ENCODE measurements at places on chromosomes 6 and 20.

DNA sequence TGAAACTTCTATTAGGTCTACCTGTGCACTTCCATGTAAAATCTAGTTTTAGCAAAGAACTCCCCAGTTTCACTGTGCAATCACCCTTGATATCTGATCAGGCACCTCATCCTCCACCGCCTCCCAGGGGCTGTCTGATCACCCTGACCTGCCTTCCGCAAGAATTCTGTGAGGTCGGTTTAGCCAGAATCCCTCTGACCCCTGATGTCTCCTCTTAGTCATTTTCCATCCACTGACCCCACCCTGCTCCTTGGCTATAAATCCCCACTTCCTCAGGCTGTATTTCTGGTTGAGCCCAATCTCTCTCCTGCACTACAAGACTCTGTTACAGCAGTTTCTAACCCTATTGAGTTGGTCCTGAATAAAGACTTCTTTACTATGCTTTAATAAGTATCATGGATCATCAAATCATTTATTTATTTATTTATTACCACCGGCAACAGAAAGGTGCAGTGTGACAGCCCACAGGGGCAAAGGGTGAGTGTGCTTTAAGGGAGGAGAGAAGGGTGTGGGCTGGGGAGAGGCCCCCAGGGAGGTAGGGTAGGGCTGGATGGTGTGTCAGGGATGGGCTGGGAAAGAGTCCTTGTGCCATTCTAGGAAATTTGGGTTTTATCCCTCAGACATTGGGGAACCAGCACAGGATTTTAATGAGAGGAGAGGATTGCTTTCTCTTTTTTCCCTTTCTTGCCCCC, 11.2 kb upstream of the SERPINB6 start:
- DNase-seq: no peak

DNA sequence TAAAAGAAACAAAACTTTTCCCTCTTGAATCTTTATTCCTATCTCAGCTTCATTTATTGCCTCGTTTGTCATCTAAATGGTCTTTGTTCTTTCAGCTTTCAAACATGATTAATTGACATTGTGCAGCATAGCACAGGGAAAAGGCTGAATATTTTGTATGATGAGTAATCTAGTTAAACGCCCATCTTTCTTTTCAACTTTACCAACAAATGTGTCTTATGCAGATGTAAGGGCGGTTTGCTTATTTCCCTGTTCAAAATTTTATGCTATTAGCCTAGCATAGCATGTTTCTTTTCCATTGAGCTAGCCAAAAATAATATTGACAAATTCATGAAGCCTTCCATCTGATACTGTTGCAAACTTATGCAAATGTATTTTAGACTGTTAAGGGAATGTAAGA, 176.4 kb upstream of the AKAP12 start:
- DNase-seq: no peak

- no peak for DNase-seq
Measured at GRCh38 chr6:169167581-169168301, 85.9 kb downstream of the THBS2 start.

- no peak for DNase-seq
Measured at GRCh38 chr6:111478749-111479148, 4.3 kb downstream of the REV3L start.

- no peak for DNase-seq
Measured at GRCh38 chr6:582370-582769, 74.5 kb downstream of the HUS1B start.

DNA sequence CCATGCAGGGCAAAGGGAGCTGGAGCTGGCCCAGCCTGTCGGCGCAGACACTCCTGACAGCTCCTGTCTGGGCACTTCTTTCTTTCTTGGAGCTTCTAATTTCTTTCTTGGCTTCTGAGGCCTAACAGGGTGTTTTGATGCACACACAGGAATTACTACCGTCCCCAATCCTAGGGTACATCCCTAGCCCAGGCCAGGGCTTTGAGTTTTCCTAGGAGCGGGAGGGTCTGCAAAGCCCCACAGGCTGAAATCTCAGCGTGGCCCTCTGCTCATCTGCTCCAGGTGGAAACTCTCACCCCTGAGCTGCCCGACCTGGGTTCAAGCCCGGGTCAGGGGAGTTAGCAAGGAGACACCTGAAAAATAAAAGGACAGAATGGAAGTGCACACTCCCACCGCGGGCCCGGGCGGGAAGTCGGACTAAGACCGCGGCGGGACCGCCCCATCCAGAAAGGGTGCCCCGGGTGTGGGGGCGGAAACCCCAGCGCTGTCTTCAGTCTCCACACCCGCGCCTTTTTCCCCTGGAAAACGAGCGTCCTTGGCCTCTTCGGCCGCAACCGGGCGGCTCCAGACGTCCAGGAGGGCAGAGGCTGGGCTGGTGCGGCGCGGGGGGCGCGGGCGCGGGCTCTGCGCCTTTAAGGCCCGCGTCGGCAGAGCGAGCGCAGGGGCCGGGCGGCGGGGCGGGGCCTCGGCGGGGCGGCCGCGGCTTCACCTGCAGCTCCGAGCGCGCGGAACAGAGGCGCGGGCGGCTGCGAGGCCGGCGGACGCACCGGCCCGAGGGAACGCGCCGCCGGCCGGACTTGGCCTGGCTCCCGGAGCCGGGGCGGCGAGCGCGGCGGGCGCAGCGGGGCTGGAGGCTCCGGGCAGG, at the start of gene CDH4:
Gene CDH4 (plus strand): TSS at position 733 of the 865 bp plus-strand sequence.
- DNase-seq: no peak

- no peak for DNase-seq
Measured at GRCh38 chr20:47278907-47279348, 77.6 kb downstream of the ZMYND8 start.

DNA sequence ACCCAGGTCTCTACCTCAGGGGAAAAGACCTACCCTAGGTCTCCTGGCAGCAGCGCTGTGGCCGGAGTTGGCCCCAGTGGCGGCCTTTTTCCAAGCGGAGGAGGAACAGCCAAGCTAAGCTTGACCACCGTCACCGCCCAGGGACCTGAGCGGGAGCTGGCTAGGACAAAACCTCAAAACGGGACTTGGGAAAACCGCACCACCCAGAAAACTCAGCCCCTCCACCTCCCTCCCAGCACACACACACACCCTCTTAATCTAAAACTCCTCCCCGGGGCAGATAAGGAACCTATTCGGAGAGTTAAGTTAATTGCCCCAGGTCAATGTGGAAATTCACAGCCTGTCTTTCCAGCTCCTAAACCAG, 2.7 kb upstream of the TRERF1 start:
- no peak for DNase-seq

All from CD4-positive, alpha-beta T cell treated with Interleukin-1 beta for 1 hour (primary cell).